ENCODE measurements at places on chromosomes 6 and 20. TPM values are rescaled to one million over a fixed set of nuclear protein-coding genes. Genes with fewer than 3 reads are reported as not detected.

DNA sequence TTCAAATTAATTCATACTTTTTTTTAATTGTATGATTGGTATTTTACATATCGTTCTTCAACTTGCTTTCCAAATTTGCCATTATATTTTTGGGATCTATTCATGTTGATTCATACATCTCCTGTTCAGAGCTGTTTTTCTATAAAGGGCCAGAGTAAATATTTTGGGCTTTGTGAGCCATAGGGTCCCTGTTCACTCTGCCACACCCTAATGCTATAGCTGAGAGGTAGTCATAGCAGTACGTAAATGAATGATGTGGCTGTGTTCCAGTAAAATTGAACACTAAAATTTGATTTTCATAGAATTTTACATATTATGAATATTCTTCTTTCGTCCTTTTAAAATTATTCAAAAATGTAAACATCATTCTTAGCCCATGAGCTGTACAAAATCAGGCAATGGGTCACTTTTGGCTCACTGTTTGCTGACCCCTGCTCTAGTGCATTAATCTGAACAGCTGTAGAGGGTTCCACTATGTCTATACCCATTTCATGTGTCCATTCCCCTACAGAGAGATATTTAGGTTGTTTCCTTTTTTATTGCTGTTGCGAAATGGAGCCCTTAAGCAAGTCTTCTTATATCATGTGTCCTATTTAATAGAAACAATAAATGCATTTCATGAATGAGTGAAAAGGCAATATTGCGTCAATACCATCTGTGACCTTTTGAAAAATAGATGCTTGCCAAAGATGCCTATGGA is 136.4 kb upstream of the SALL4 start:
- H3K27ac ChIP-seq: no peak overlapping the region
- peaks cover 6% of the 10 kb centered on the region for H3K4me1 ChIP-seq
- H3K36me3 ChIP-seq: peaks cover 5% of the 10 kb centered on the region
- peak; percentile 87 for DNase-seq

DNA sequence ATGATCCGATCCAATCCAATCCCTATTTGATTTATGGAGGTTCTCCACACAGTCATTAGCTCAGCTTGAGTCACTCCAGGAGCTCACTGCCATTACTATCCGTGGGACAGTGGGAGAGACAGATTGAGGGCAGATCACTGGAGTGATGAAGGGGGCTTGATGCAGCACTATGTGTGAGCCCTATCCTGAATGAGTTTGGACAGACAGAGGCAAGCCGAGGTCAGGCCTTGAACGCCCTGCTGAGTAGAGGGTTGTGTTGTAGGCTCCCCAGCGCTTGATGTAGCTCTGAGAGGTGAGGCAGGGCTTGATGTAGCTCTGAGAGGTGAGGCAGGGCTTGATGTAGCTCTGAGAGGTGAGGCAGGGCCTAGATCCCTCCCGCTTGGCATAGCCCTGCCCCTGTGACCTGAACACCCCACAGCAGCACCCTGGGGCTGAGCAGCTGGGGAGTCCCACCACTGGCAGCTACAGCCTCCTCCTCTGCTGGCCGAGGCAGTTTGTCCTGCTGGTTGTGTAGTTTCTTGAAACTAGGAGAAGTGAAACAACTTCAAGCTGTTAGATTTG is 58.7 kb downstream of the ZFAND3 start:
- DNase-seq: no peak
- H3K27me3 ChIP-seq: no peaks in the 10 kb centered on the region
- H3K4me1 ChIP-seq: peaks cover 34% of the 10 kb centered on the region
- no peaks in the 10 kb centered on the region for H3K36me3 ChIP-seq
- no peak overlapping the region for H3K4me3 ChIP-seq

DNA sequence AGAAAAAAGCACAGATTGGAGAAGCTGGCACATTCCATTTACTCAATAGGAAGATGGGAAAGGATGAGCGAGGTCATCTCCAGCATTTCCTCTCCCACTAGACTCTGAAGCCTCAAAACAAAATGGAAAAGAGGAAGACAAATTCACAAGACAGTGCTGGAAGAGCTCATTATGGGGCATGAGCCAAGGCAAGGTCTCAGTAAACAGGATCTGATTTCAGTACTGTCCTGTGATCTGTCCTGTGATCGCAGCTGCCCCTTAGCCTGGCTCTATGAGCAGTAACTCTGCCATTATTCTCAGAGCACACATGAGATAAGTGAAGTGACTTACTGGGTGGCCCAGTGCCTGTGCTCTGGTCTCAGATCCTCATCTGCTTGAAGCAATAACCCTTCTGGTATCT is 68.1 kb upstream of the SLC4A11 start:
- H3K27ac ChIP-seq: no peak overlapping the region
- H3K27me3 ChIP-seq: no peaks in the 10 kb centered on the region
- no peak for DNase-seq
- H3K4me3 ChIP-seq: no peak overlapping the region
- H3K36me3 ChIP-seq: peaks cover 50% of the 10 kb centered on the region

GRCh38 chr6:81900616-81901015 is 148.1 kb upstream of the TENT5A start:
- H3K4me3 ChIP-seq: no peak overlapping the region
- H3K36me3 ChIP-seq: no peaks in the 10 kb centered on the region
- H3K27ac ChIP-seq: no peak overlapping the region
- DNase-seq: no peak
- no peaks in the 10 kb centered on the region for H3K27me3 ChIP-seq

GRCh38 chr6:40965046-40965445 is 74.0 kb downstream of the UNC5CL start:
- DNase-seq: no peak
- no peaks in the 10 kb centered on the region for H3K36me3 ChIP-seq
- H3K4me3 ChIP-seq: no peak overlapping the region
- H3K4me1 ChIP-seq: peaks cover 25% of the 10 kb centered on the region

DNA sequence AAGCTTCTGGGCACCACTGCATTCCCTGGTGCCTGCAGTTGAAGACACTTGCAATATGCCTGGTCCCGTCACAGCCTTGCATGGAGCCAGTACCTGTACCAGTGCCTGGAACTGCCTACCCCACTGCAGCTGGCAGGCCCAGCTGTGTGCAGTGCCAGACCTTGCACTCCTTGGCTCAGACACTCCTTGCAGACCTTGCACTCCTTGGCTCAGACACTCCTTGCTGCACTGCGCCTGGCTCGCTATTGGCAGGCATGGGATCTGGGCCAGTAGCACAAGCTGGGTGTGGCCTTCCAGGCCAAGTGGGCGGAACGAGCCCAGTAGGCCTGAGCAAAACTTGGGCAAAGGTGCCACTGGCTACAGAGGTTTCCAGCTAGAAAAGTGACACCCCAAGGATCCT is 1189.1 kb downstream of the GRIK2 start:
- H3K4me3 ChIP-seq: no peak overlapping the region
- DNase-seq: no peak
- H3K4me1 ChIP-seq: no peaks in the 10 kb centered on the region

DNA sequence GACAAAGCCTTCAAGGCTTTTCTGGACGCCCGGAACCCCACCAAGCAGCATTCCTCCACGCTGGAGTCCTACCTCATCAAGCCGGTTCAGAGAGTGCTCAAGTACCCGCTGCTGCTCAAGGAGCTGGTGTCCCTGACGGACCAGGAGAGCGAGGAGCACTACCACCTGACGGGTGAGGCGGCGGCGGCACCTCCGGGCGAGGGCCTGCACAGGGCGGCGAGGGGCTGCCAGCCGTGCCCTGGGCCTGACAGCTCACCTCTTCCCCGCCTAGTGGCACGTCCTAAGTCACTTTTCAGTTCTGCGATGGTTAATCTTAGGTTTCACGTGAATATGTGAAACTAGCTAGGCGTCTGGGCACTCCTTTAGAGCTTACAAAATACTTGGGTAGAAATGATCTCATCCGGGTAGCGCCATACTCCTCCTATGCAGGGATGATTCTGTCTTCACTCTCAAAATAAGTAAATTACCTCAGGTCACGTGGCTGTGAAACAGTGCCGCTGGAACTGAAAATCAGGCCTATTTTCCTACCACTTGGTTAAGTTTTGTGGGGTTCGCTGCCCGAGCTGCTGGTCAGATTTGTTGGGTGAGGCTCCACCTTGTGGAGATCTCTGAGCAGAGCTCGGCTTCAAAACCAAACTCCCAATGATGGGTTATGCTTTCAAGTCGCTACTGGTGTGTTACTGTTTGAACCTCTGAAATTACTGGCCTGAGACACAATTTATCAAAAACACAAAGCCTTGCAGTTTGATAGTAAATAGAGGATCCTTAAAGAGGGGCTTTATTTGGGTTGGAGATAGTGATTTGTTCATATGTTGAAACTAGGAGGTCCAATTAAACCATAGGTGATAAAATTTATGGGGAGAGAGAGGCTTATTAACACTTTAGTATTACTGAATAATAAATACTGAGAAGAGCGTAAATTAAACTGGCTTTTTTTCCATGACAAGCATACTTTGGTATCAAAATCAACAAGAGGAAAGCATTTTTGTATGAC is 15.5 kb upstream of the CLDN20 start:
- peaks cover 14% of the 10 kb centered on the region for H3K36me3 ChIP-seq
- no peaks in the 10 kb centered on the region for H3K27me3 ChIP-seq
- DNase-seq: peak; percentile 54
- H3K4me1 ChIP-seq: no peaks in the 10 kb centered on the region
- H3K27ac ChIP-seq: peak overlapping the region; percentile 71
- no peak overlapping the region for H3K4me3 ChIP-seq

PANK2 gene
- 32.8 TPM for total RNA-seq

PI3 gene
- 2.8 TPM for total RNA-seq

Measured in MCF 10A (cell line).